ENCODE measurements at places on chromosomes 6 and 20. TPM values are rescaled to one million over a fixed set of nuclear protein-coding genes. Genes with fewer than 3 reads are reported as not detected.

DAAM2 gene
- total RNA-seq, result 0.02 TPM

MYLIP gene
- 3.2 TPM for total RNA-seq

ZSCAN31 gene
- 2.8 TPM for total RNA-seq

ULBP1 gene
- 1.1 TPM for total RNA-seq

CCN5 gene
- 29.9 TPM for total RNA-seq

BPIFA1 gene
- not detected for total RNA-seq

CNKSR3 gene
- total RNA-seq, result 5.3 TPM

SLC22A16 gene
- total RNA-seq, result not detected

TCP11 gene
- total RNA-seq, result not detected

TENT5A gene
- 1.0 TPM for total RNA-seq

GTSF1L gene
- not detected for total RNA-seq

C20orf144 gene
- 0.10 TPM for total RNA-seq

SLC35B3 gene
- 9.4 TPM for total RNA-seq

SUMO4 gene
- total RNA-seq, result not detected

All from A549 treated with DMSO at 1 μM for 4 hours (cell line).